Effector CD8-positive, alpha-beta T cell (primary cell): ENCODE measurements at places on chromosomes 6 and 20.
A peak's percentile ranks its signal among the peaks of the same experiment; 100 is the strongest.

GRCh38 chr20:46010491-46011391 lies 2.0 kb downstream of the MMP9 start:
- peak; percentile 28 for DNase-seq

DNA sequence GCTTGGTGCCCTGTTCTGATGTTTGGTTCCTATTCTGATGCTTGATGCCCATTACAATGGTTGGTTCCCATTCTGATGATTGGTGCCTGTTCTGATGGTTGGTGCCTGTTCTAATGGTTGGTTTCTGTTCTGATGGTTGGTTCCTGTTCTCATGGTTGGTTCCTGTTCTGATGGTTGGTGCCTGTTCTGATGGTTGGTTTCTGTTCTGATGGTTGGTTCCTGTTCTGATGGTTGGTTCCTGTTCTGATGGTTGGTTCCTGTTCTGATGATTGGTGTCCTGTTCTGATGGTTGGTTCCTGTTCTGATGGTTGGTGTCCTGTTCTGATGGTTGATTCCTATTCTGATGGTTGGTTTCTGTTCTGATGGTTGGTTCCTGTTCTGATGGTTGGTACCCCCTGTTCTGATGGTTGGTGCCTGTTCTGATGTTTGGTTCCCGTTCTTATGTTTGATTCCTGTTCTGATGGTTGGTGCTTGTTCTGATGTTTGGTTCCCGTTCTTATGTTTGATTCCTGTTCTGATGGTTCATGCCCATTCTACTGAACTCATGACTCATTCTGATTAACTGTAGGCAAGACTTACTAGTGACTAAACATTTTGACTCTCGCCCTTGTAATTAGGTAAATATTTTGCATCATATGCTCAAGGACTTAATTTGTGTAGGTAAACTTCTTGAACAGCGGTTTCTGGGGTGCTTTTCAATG lies 146.2 kb downstream of the DLL1 start:
- no peak for DNase-seq

- no peak for DNase-seq
Measured at GRCh38 chr20:53895385-53895755, 175.0 kb downstream of the BCAS1 start.

GRCh38 chr6:108560463-108561308 lies at the start of gene FOXO3:
TSS of gene FOXO3 (plus strand) at chr6:108560917. CDS start at chr6:108561209, 292 bp downstream.
- peak; percentile 46 for DNase-seq

DNA sequence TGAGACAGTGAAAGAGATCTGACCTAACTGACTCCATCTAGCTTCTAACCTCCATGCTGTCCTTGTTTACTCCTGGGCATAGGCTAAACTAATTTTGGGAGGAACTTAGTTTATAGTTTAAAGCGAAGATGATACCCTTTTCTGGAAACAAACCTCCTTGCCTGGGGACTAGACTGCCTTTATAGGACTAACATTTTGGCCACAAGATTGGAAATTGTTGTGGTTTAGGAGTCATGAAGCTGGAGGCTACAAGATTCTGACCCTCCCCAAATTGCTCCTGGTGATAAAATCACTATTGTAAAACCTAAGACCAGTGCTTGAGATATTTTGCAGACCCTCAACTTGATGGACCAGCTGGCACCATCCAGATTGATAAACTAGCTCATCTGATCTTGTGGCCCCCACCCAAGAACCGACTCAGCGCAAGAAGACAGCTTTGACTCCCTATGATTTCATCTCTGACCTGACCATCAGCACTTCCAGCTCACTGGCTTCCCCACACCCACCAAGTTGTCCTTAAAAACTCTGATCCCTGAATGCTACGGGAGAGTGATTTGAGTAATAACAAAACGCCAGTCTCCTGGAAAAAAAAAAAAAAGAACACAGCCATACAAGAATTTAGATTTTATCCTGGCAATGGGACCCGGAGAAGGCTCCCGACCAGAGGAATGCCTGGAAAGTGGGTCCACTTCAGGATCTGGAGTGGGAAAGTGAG lies 63.0 kb downstream of the ABHD12 start:
- DNase-seq = no peak

GRCh38 chr20:7695051-7695495 lies 245.2 kb downstream of the HAO1 start:
- DNase-seq = no peak

DNA sequence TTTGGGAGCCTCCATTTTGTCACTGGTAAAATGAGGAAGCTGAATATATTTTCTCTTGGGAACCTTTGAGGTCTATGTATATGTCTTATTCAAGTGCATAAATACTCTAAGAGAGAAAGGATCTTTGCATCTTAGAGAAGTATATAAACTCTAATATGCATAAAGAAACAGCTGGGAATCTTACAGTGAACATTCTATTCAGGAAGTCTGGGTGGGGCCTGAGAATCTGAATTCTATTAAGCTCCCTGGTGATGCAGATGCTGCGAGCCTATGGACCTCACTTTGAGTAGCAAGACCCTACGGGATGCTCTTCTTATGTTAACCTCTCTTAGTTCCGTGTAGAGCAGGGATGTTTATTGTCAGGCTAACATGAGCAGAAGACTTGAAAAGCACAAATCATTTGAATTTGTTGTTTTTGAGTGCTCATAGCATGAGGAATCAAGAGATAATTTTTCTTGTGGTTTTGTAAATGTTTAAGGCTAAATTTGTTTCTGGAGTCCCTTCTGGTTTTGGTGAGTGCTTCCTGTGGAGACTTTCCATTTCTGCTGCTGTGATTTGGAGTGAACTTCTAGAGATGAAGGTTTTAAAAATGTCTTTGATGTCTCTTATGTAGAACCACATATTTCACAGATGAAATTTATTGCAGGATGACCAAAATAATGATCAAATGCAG lies 281.2 kb upstream of the JAG1 start:
- no peak for DNase-seq

GRCh38 chr20:64203037-64203777 lies 39.0 kb downstream of the MYT1 start:
- no peak for DNase-seq

- DNase-seq = no peak
Measured at GRCh38 chr20:25033265-25033923, 24.5 kb downstream of the ACSS1 start.

GRCh38 chr20:16488086-16488485 lies 85.2 kb downstream of the KIF16B start:
- DNase-seq = no peak

DNA sequence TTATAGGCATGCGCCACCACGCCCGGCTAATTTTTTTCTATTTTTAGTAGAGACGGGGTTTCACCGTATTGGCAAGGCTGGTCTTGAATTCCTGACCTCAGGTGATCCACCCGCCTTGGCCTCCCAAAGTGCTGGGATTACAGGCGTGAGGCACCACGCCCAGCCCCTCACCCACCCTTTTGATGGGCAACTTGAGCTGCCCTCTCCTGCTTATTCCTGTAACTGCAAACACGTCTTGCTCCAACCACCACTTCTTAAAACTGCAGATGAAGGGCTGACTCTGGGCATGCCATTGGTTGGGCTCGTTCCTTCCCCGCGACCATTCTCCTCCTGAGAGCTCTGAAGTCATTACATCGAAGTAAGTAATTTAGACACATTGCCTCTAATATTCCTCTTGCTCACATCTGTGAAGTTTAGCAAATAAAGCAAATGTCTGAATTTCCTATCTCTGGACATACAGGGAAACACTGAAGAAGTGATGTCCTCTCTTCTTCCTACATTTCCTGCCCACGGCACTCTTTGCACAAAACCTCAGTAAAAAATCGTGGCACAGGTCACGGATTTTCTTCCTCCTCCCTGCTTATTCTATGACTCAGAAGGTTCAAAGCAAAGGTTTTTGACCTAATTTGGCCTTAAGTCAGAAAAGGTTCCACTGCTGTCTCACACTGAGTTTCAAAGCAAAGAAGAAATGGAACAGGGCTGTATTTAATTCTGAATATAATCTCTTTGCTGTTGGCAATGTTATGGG lies 117.5 kb downstream of the GMPR start:
- DNase-seq = no peak

DNA sequence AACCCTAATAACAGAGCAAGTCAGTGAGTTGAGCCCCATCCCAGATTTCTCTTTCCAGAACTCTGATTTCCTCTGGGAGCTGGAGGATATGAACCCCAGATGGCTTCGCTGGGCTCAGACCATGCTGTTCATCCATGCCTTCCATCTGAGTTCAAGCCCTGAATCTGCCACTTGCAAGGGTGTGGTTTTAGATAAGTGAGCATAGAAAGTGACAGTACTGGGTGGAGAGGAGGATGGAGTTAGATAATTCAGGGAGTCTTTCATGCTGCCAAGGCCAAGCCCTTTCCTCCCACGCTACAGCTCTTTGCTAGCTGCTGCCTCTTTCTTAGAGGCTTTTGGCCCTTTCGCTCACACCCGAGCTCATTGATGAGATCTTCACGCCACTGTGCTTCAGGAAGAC lies 57.2 kb upstream of the MAFB start:
- no peak for DNase-seq

GRCh38 chr6:111030008-111031007 lies 48.5 kb downstream of the RPF2 start:
- DNase-seq = no peak

GRCh38 chr6:160043784-160044183 lies 74.9 kb downstream of the IGF2R start:
- no peak for DNase-seq

DNA sequence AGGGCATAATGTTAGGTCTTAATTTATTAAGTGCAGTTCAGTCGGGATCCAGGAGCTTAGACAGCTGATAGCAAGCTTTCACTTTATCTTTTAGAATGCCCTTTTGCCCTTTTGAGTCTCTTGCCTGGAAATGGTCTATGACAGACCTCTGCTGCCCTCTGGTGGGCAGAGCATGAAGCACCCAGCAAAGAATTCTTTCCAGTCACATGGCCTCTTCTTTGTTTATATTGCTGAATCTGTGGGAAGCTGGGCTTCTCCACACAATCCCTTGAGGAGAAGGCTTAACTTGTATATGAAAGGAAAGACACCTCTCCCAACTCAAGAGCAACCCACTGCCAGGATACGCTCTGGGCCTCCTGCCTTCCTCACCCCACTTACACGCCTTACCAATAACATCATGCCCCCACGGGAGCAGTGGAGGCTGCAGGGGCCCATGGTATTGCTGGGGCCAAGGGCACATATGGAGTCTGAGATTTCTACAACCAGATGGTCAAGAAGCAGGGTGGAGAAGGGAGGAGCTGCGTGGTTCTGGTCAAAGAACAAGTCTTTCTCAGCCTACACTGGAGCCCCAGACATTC lies 20.4 kb downstream of the WFDC3 start:
- peak; percentile 66 for DNase-seq

DNA sequence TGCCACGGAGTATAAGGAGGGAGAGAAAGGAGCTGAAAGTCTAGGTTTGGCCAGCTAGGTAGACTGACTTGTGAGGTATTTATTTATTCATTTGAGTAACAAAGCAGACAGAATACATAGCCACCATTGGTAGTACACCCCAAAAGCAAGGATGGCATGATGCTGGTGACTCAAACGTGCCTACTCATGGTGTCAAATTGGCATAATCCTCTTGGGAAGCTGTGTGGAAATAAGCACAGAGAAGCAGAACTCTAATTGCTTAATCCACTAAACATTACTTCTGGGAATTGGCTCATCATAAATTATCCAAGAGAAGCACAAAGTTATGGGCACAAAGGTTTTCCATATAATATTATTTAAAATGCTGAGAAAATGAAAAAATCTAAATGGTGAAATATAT lies 2.5 kb downstream of the DEFB132 start:
- DNase-seq = no peak

- no peak for DNase-seq
Measured at GRCh38 chr6:33414592-33415271, 3.2 kb downstream of the CUTA start.

DNA sequence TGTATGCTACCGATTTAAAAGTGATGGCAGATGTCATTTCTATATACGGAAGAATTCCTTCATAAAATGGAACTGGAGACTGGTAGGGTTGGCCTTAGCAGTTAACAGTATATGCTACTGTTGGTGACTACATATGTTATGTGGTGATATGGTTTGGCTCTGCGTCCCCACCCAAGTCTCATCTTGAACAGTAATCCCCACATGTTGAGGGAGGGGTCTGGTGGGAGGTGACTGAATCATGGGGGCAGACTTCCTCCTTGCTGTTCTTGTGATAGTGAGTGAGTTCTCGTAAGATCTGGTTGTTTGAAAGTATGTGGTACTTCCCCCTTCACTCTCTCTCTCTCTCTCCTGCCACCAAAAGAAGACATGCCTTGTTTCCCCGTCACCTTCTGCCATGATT lies 29.6 kb downstream of the RGS17 start:
- no peak for DNase-seq

DNA sequence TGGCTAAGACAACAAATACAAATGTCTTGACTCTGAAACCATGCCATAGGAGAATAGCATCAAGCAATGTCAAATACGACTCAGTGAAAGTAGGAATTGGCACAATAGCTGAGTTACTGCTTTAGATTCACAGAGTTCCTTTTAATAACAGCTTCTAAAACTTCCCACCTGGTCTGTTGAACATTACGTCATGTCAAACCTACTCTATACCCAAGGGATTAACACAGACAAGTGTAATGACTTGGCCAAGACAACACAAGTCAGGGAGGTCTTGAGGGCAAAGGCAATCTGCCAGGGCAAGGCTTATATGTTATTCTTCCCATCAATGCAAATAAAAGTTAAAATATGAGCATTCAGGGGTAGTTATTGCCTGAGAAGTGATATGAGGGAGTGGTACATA lies 265.1 kb upstream of the PRDM1 start:
- DNase-seq = no peak

- no peak for DNase-seq
Measured at GRCh38 chr6:144460327-144461095, 175.4 kb downstream of the UTRN start.

GRCh38 chr6:21099338-21100314 lies 493.9 kb upstream of the SOX4 start:
- DNase-seq = no peak

DNA sequence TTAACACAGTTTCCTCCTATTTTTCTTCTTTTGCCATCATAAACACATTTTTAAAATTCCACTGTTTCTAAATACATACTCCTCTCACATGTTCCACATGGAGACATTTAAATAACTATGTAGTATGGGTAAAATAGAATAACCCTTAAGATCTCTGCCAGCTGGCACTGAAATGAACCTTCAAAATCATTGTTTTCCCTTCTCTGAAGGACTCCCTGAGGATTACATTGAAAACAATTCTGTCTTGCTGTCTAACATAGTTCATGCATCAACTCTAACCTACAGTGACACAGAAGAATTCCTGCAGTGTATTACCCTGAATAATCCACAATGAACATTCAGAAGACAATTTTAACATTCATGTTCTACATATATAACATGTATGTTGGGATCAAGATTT lies 1361.8 kb upstream of the CITED2 start:
- DNase-seq = no peak

DNA sequence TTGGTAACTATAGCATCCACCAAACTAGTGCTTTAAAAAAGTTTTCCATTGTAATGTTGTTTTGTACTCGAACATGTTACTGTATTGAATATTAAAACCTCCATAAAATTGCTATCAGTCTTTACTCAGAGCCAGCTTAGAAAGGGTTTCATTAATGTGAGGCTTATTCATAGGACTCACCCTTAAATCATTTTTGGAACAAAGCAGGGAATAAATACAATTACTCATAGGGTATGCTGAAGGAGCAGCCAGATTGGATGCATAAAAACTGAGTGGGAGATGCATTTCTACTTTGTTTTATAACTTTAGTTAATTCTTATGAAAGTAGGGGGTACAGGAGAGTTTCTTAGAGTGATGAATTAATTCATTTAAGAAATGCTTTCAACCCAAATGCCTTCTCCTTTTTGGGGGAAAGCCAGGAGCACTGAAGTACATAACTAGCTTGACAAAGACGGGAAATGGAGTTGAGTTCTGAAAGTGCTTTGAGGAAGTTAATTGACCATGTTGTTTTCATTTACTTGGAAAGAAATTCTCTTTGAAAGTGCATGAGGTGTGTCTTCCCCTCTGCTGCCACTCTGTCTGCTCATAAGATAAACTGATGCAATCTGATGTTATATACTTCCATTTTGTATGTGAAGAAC lies 90.3 kb downstream of the RNF144B start:
- DNase-seq = no peak
